ENCODE measurements at places on chromosomes 1 and 21. TPM values are rescaled to one million over a fixed set of nuclear protein-coding genes. Genes with fewer than 3 reads are reported as not detected.

NHLH1 gene
- 0.32 TPM for total RNA-seq

DNA sequence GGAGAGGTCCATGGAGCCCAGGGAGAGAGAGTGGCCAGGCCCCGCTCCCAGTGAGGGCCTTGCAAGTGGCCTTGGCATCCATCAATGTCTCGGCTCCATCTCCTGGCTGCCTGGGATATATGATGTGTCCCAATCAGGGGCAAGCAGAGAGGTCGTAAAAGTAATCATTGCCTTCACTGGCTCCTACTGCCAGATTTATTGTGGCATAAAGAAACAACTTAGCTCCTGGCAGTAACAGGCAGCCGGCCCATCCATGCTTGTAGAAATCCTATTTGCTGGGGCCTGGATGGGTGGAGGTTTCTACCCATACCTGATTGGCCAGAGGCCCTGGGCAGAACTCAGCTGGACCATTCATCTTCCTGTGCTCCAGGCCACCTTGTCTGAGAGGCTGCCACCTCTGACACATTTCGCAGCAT is 272.6 kb downstream of the MATN1 start:
- DNase-seq, result peak; percentile 24

DNA sequence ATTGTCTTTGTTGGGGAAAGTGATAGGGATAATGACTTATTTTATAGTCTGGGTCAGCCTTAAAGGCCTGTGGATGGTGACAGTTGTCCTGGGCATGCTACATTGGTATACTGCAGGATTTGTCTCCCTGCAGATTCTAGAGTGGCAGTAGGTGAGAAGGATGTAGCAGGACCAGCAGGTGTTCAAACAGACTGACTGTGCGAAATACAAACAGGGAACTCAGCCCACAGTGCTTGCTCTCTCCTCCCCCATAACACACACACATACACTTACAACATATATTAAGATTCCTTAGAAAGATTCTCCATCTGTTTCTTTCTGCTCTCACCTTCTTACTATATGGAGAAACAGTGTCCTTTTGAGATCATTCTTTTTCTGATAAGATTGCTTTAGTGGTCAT is 6.9 kb downstream of the PDE4B start:
- DNase-seq, result no peak

C1orf174 gene
- total RNA-seq, result 26.6 TPM

VTCN1 gene
- total RNA-seq, result 28.3 TPM

GRCh38 chr1:12501661-12502060 is 116.3 kb downstream of the DHRS3 start:
- DNase-seq, result no peak

DNA sequence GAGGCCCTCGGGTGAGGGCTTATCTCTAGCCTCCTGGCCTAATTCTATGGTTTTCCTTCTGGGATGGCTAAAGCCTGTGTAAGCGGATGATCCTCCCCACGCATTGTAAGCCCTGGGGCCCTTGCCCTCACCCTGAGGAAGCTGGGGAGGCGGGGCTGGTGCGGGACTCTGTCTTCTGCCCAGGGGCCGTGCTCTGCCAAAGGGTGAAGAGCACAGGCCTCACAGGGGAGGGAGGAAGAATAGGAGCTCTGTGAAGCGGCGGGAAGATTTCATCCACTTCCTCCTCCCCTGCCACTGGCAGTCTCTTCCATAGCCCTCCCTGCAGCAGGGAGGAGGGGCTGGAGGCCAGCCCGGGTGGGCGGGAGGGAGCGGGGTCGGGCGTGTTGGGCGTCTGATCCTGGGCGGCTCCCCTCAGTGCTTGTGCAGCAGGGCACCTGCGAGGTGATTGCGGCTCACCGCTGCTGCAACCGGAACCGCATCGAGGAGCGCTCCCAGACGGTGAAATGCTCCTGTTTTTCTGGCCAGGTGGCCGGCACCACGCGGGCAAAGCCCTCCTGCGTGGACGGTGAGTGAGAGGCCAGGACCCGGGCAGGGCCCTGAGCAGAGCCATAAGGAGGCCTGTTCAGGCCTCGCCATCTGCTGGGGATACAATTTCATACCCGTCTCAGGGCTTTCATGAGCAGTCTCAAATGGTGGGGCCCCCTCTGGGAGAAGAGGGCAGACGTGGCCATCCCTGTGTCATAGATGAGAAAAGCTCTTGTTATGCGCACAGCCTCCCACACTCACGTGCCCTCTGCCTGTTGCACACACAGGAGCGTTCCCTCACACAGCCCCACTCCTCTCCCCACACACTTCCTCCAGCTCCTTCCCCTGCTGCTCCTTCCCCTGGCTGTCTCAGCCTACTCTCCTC is 7.7 kb upstream of the PPM1J start:
- no peak for DNase-seq

DNA sequence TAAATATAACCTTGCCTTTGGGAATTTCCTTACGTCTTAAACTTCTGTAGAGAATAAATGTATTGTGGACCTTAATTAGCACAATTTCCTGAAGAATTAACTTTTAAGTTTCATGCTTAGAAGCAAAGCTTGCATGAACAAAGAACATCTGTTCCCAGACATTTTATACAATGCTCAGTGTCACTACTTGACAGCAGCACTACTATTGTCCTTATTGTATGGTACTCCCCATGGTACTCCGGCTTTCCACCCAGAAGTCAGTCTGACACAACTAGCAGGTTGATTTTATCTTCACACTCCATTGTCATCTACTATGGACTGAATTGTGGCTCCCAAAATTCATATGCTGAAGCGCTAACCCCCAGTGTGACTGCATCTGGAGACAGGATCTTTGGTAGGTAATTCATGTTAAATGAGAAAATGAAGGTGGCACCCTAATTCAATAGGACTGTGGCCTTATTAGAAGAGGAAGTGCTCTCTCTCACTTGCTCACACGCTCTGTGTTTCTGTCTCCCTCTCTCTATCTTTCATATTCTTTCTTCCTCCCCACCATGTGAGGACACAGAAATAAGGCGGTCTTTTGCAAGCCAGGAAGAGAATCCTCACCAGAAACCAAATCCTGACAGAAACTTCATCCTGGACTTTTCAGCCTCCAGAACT is 10.7 kb upstream of the OR2B11 start:
- no peak for DNase-seq

AADACL3 gene
- not detected for total RNA-seq

DNA sequence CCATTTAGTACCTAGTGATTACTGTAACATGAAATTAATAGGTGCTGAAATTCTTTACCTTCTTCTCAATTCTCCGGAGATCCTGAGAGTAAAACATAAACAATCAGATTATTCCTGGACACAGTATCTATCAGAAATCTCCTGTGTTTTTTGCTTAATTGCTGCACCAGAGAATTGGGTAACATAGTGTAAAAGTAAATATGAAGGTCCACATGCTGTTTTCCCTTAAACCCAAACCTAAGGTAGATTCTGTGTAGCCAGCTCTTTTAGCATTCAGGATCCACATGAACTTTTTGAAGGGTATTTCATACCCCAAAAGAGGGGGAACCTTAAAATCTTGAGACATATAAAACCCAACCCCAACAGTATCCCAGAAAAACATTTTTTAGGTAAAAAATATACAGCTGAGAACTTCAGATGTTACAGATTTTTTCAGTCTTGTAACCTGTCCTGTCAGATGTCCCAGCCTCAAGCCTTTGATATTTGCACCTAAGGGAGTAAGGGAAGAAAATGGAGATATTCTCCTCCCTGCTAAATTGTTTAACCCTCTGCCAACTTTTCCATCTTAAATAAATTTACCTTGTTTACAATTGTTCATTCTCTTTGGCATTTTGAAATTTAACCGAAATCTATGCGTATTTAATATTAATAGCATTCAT is 11.2 kb downstream of the ODR4 start:
- DNase-seq, result no peak

LDLRAP1 gene
- 9.9 TPM for total RNA-seq

GRCh38 chr1:99869304-99869703 is 19.1 kb downstream of the AGL start:
- DNase-seq, result no peak

- DNase-seq, result no peak
Observed at GRCh38 chr1:207051191-207051943, at the start of gene YOD1. YOD1 (minus strand) TSS chr1:207051208; CDS start chr1:207051030, 178 bp downstream.

KRTAP11-1 gene
- not detected for total RNA-seq

DNA sequence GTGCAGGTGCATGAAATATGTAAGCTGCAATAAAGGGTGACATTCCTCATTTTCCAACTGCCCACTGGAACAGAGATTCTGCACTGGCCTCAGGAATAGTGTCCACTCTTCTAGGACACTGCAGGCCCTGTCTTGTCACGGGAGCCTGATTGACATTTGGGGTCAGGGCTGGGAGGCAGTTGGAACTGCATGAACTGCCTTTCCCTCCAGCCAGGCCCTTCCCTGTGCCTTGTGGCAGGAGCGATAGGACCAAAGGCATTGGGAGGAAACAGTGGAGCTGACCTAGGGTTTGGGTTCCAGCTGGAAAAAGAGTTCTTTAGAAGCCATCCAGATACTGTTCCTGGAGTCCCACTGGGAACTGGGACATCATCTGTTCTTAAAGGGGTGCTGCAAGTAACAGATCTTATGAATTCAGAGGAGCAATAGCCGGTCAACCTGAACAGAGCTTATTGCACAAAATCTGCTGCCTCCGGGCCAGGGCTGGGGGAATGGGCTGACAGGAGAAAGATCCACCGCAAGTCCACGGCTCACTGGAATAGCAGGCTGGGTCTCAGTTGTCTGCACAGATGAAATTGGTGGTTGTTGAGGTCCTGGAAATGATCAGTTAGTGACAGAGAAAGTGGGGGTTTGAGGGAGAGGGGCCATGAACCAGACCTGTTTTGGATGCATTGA is 451.7 kb downstream of the CAMTA1 start:
- peak; percentile 17 for DNase-seq

- DNase-seq, result no peak
Observed at GRCh38 chr1:238592621-238593020, 701.9 kb upstream of the ZP4 start.

DNA sequence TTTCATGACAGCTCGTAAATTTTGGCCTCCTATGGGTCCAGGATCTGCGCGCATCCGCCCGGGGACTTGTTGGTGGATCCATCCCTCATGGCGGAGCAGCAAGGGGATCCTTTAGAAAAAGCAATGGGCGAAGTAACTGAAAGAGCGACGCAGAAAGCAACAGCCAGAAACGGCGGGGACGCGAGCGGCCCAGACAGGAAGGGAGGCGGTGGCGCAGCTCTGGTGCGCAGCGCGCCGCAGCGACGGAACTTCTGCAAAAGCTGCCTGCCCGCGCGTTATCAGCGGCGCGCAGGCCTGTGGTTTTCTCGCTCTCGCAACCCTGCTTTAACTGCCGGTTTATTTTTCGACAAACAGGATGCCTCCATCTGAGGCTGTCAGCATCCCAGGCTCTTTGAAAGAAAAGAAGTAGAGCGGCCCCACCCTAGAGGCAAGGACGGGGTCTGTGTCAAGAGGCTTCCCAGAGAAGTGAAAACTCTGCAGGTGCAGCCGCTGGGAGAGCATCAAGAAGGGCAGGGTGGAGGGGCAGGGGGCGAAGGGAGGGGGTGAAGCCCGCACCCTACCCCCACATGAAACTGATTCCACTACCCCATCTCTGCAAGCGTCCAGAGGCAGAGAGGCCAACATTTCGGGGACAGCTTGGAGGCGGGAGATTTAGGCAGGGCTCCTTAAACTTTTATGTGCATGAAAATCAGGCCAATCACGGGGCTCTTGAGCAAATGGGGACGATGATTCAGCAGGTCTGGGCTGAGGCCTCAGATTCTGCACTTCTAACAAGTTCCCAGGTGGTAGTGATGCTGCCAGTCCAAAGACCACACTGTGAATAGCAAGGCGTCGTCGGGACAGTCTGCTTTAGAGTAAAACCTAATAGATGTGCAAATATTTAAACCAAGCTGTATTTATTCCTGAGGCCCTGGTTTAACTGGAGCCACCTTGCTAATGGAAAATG is 22.2 kb downstream of the RUNX1 start:
- peak; percentile 30 for DNase-seq

KCTD3 gene
- 49.2 TPM for total RNA-seq

ILDR2 gene
- total RNA-seq, result 1.1 TPM

- no peak for DNase-seq
Observed at GRCh38 chr1:224262373-224263054, 67.5 kb downstream of the NVL start.

DNA sequence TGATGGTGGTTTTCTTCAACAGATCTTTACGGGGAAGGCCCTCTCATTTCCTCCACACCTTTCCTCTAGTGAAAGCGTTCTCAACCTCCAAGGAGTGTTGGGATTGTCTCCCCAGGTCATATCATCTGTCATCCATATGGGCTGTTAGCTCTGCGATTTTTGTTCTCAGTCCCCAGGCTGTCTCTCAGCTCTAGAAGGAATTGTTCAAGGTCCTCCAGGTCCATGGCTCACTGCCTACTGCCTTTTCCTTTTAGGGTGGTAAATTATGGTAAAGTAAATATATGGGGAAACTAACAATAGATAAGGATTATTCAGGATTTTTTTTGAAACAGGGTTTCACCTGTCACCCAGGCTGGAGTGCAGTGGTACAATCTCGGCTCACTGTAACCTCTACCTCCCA is 37.6 kb downstream of the ELF3 start:
- no peak for DNase-seq

DNA sequence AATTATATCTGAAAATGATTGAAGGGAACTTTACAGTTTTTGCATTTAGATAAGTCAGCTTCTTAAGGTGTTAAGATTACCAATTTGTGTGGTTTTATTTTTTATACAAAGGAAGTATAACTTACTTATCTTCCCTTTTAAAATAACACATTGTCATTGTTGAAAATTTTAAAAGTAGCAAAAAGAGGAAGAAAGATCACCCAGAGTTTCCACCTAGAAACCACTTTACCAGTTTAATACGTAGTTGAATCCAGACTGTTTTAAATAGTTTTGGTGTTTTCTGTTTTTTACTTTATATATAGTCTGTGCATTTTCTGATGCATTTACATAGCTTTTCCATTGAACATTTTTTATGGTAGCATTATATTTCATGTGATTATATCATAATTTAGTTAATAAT is 6.1 kb downstream of the CCDC18 start:
- DNase-seq, result no peak

RSPH1 gene
- 0.42 TPM for total RNA-seq

- DNase-seq, result no peak
Observed at GRCh38 chr1:26335774-26336476, 18.0 kb downstream of the CRYBG2 start.

DNA sequence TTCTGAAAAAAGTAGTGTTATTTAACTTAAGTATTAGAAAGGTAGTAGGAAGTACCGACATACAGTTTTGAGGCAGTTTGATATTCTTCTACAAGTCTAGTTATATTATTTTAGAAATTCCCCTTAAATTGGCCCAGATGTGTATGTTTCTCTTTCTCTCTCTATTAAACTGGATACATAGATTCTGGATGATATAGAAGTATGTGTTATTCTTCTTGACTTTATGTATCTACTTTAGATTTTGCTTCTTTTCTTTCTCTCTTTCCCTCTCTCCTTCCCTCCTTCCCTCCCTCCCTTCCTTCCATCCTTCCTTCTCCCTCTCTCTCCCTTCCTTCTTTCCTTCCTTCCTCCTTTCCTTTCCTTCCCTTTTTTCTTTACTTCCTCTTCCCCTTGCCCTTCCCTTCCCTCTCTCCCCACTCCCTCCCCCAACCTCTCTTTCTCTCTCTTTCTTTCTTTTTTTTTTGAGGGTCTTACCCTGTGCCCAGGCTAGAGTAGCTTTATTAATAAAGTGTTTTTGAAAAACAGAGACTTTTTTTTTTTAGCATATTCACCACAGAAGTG is 124.3 kb downstream of the OSBPL9 start:
- no peak for DNase-seq

- no peak for DNase-seq
Observed at GRCh38 chr1:32005522-32005921, 8.1 kb upstream of the KHDRBS1 start.

Data from mesothelial cell of epicardium (in vitro differentiated cells).